Right kidney (tissue), 9 donors: ENCODE measurements at places on chromosomes 3 and 15.

DNA sequence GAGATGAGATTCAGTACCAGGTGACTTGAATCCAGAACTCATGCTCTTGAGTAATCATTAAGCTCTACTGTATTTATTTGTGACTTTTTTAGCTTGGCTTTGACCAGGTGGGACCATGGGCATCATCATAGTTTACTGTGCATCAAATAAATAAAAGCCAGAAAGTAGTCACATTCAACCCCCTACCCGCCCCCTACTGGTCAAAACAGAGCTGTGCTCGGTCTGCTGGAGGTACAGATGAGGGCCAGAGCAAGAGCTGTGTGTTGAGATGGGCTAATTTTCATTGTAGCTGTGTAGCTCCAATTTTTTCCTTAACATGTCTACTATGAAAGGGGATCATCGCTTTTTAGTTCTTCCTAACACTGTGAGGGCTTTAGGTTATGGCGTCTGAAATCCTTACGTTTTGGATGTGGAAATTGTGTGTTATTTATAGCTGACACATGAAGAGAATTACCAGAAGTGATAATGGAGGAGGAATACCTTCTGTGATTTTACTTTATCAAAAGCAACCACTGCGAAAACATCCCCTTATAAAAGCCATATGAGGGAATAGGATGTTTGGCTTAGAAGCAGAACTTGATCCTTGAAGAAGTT lies 375.1 kb downstream of the PTPRG start:
- DNase-seq, result no peak

GRCh38 chr15:60803059-60803458 lies 324.1 kb upstream of the ICE2 start:
- no peak for DNase-seq

GRCh38 chr3:9864200-9864927 lies 15.7 kb downstream of the CIDEC start:
- peak; percentile 63 for DNase-seq

- no peak for DNase-seq
Measured at GRCh38 chr15:90645873-90646575, 71.1 kb upstream of the BLM start.

DNA sequence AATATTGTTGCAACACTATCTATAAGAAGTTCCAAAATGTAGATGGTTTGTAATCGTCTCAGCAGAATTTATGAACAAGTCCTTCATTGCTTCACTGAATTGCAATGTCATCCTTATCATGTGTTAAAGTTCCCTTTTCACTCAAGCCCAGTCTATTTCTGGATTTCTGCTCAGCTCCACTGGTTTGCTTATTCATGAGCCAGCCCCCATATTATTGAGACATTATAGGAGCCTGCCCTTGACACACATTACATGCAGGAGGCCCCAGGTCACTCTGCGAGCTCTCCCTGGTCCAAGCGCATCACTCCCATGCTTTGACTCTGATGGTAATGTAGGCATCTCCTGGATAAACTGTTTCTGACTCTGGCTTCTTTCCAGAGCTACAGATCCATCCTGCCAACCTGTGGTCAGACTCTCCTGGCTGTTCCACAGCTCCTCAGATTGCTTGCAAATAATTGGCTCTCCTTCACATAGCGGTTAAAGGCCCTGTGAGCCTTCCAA lies 56.9 kb downstream of the ABTB1 start:
- no peak for DNase-seq

- no peak for DNase-seq
Measured at GRCh38 chr3:188747489-188747888, 424.3 kb upstream of the TPRG1 start.

- DNase-seq, result no peak
Measured at GRCh38 chr3:196995027-196995426, 26.4 kb upstream of the PIGZ start.

GRCh38 chr15:35445891-35446290 lies 100.1 kb downstream of the DPH6 start:
- no peak for DNase-seq

- no peak for DNase-seq
Measured at GRCh38 chr3:72574144-72574543, 274.1 kb downstream of the SHQ1 start.

GRCh38 chr3:105580296-105580965 lies 213.7 kb downstream of the ALCAM start:
- DNase-seq, result no peak

DNA sequence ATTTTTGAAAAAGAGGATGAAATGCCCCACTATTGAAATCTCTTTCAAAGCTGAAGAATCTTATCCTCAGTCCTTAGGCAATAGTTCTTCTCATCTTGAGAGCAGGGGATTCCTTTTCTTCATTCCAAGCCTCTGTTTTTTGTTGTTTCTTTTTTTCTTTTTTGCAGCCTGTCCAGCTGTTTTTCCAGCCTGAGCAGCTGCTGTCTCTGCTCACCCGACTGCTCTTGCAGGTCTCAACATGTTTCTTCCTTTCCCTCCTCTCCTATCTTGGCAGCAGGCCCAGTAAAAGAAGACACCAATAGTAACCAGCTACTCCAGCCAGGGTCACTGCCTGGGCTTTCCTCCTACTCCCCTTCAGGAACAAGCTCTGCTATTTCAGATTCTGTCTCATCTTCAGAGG lies 23.8 kb downstream of the MEX3B start:
- DNase-seq, result no peak

DNA sequence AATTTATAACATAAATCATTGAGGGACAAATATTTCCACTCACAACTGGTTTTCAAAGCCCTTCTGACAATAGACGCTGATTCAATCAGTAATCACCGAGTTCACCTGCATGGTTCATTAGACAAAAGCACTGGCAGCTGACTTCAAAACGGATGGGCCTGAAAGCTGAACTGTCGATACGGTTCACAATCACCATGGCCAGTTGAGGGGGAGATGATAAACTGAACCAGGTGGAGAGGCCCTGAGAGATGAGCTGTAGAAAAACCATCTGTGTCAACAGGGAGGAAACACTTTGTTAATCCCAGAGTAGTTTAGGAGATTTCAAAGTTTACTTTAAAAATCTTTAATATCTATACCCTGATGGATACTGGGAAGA lies 75.0 kb downstream of the PEX5L start:
- DNase-seq, result no peak

DNA sequence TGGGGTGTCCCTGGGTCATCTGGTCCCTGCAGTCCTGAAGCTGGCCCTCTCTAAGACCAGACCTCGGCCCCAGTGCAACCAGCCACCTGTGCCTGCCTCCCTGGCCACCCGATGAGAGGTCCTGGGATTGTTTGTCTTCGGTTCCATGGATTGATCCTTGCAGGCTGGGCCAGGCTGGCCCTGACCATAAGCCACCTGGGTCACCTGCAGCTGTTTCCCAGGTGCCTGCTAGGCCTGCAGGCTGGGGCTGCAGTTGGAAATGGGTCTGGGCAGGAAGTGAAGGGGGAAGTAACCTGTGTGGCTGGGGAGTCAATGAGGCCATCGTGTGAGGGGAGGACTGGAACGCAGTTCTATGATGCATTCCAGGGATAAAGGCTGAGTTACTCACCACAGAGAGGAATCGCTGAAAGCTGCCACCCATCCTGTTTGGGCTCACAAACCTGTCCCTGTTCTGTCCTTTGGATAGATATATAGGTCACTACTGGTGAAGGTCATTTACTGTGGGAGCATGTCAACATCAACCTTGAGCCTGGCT lies 30.9 kb upstream of the VPS8 start:
- no peak for DNase-seq

- DNase-seq, result no peak
Measured at GRCh38 chr3:151856118-151856517, 17.3 kb upstream of the SUCNR1 start.

GRCh38 chr3:14429237-14429636 lies 26.8 kb downstream of the SLC6A6 start:
- DNase-seq, result no peak

DNA sequence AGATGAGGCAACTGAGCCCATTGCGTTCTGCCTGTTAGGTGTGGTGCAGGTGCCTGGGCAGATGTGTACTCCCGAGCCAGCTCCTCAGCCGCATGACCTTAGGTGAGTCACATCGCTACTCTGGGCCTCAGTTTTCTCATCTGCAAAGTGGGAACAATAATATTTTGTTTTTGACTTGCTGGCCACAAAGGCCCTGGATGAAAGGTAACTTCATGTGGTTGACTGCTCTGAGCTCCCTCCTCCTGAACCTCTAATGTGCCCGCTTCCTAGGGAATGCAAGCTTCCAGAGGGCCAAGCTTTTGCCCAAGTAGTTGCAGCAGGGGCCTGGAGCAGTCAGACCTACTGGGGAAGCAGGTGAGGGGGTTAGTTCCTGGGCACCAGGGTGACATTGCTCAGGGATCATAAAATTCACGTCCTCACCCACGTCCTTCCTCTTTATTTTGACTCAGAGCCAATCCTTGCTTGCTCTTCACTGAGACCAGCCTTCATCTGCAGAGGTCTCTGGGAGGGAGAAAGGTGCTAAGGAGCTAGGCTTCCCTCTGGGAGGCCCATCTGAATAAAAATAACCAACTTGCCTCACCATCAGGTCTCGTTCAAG lies 149.0 kb upstream of the TLE3 start:
- DNase-seq, result no peak

GRCh38 chr3:190436331-190436730 lies 13.4 kb downstream of the TMEM207 start:
- DNase-seq, result no peak

DNA sequence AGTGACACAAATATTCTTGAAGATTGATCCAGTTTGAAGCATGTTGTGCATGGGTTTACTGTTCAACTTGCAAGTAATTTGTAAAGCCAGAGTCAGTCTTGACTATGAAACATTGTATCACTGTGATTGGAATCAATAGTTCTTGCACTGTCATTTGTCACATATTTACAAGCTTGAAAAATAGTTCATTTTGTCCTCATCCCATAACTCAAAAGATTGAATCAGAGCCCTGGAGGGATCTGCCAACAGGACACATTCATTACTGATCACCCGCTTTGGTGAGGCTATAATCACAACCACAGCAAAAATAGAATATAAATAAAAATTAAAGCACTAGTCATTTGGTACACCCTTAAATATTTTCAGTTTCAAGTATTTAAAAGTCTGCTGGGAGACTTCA lies 368.9 kb downstream of the WDR72 start:
- DNase-seq, result no peak

GRCh38 chr15:38059665-38060064 lies 125.2 kb downstream of the TMCO5A start:
- DNase-seq, result no peak

- no peak for DNase-seq
Measured at GRCh38 chr3:115074502-115074901, 72.6 kb downstream of the ZBTB20 start.

DNA sequence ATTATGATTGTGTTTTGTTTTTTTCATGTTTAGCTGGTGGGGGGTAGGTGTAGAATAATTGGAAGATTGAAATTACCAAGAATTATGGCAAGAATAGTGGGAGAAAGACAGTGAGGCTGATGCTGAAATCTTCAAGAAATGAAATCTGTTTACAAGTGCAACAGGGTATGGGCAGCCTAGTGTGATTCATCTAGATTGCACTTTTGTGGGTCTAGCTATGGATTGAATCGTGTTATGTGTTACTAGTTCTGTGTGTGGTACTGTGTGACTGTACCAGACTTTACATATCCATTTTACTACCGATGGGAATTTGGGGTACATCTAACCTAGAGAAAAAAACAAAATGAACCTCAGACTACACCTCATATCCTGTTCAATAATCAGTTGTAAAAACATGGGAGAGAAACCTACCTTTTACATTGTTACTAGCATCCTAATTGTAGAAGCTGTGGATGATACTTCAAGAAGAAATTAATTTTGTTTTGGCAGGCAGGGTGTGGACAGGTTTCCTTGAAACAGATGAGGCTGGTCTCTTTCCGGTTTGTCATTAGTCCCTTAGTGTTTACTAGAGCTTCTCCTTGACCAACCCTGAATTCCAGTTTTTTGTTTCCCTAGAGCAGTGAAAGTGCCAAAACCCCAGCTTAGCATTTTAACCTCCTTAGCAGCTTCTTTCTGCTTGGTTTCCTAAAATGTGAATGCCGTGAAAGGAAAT lies 47.9 kb downstream of the OPA1 start:
- no peak for DNase-seq

GRCh38 chr3:135103917-135104316 lies 308.9 kb downstream of the EPHB1 start:
- DNase-seq, result no peak

- no peak for DNase-seq
Measured at GRCh38 chr15:71758711-71759110, 51.6 kb upstream of the NR2E3 start.

GRCh38 chr3:191051037-191051436 lies 148.0 kb upstream of the OSTN start:
- DNase-seq, result peak; percentile 22

- DNase-seq, result no peak
Measured at GRCh38 chr15:25178835-25179672, 224.3 kb downstream of the SNRPN start.

DNA sequence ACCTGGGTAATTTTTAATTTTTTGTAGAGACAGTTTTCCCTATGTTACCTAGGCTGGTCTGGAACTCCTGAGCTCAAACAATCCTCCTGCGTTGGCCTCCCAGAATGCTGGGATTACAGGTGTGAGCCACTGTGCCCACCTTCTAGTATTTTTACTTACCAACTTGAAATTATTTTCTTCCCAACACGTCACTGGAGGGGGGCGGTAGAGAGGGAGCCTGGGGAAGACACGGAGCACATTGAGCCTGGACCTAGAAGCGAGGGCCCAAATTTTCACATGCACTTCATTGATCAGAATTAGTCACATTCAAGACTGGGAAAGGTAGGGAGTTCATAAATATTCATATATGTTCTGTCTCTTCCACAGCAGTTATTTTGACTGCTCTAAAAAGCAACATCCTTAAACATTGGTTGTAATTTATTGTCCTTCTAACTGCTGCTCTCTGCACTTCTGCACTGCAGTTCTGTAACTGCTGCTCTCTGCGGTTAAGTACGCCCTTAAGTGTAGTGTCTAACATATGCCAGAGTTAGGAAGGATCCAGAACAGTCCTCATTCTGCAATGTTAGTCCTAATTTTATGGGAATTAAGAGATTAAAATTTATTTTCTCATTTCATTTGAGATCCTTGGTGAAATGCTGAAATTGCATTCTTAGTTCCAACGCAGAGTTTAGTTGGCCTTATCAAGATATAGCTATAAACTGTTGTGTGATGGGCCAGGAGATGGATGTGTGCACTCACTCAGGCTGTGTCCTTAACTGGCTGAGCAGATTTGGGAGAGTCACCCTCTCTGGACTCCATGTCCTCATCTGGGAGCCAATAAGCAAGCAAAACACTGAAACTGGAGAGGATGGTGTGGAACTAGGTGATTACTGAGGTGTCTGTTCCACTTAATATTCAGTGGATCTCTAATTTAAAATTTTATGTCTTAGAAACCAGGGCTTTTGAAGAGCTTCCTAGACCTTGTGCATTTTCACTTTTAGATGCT lies 98.2 kb downstream of the STRIT1 start:
- DNase-seq, result no peak

DNA sequence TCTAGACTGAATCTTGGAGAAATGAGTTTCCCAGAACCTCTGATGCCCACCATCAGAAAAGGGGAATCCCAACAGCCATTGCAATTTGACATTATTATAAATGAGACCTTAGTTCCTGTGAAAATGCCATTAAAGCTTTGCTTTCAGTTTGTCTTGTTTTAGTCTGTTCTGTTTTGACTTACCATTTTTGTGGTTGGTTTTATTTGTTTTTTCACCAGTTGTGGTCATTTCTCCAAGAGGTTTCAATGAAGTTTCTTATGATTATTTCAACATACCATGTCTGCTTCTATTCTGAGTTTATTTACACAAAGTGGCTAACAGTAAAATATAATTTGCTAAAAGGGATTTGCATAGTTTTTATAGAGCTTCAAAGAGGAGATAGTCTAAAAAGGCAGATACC lies 175.0 kb upstream of the MCTP2 start:
- no peak for DNase-seq

- DNase-seq, result no peak
Measured at GRCh38 chr3:154666542-154666941, 236.6 kb upstream of the GPR149 start.

- no peak for DNase-seq
Measured at GRCh38 chr3:181687731-181688130, 24.0 kb upstream of the SOX2 start.
